ENCODE measurements at places on chromosomes 6 and 20.

DNA sequence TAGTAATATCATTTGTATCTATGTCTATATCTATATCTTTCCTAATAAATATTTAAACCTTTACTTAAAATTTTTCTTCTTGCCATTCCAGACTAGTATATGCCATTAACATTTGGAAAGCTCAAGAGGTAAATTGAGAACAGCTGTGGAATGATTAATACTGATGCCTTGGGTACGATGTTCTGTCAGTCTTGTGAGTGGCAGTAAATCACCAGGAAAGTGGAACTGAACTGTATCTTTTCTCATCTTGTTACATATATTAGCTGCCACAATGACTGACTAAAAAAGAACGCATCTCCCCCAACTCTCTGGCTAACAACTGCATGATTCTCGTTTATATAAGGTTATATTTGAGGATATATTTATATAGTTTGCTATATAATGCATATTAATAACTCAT is 137.0 kb upstream of the ASCC3 start:
- DNase-seq, result no peak

GRCh38 chr20:63066506-63067265 is 59.9 kb upstream of the BHLHE23 start:
- DNase-seq, result no peak

- no peak for DNase-seq
Measured at GRCh38 chr6:81925201-81925600, 172.7 kb upstream of the TENT5A start.

DNA sequence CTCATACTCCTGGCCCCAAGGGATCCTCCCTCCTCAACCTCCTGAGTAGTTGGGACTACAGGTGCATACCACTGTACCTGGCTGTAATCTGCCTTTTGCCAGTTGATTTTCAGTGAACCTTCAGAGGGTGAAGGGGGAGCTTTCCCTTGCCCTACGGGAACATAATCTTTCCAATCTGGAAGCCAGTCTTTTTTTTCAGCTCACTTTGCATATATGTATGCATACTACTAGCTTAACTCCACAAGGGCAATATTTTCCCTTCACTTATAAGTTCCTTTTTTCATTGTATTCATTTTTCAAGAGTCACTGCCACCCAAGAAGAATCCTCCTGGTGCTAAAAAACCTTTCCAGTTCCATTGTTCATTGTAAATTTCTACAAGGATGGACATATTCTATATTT is 53.4 kb upstream of the GCM1 start:
- DNase-seq, result no peak

GRCh38 chr6:113979937-113980336 is 9.0 kb upstream of the HDAC2 start:
- no peak for DNase-seq

All from CD8-positive, alpha-beta memory T cell (primary cell).